ENCODE measurements at places on chromosomes 7 and 10.

GRCh38 chr7:11127114-11127785 lies 153.6 kb downstream of the PHF14 start:
- DNase-seq: no peak

- DNase-seq: no peak
These were observed 3.7 kb upstream of the HNRNPH3 start for GRCh38 chr10:68327889-68328786.

GRCh38 chr10:49745756-49746155 lies 16.4 kb downstream of the OGDHL start:
- DNase-seq: no peak

GRCh38 chr10:72334825-72335393 lies 19.8 kb downstream of the DNAJB12 start:
- peak; percentile 86 for DNase-seq

GRCh38 chr7:89943525-89944050 lies 210.7 kb upstream of the STEAP1 start:
- DNase-seq: no peak

DNA sequence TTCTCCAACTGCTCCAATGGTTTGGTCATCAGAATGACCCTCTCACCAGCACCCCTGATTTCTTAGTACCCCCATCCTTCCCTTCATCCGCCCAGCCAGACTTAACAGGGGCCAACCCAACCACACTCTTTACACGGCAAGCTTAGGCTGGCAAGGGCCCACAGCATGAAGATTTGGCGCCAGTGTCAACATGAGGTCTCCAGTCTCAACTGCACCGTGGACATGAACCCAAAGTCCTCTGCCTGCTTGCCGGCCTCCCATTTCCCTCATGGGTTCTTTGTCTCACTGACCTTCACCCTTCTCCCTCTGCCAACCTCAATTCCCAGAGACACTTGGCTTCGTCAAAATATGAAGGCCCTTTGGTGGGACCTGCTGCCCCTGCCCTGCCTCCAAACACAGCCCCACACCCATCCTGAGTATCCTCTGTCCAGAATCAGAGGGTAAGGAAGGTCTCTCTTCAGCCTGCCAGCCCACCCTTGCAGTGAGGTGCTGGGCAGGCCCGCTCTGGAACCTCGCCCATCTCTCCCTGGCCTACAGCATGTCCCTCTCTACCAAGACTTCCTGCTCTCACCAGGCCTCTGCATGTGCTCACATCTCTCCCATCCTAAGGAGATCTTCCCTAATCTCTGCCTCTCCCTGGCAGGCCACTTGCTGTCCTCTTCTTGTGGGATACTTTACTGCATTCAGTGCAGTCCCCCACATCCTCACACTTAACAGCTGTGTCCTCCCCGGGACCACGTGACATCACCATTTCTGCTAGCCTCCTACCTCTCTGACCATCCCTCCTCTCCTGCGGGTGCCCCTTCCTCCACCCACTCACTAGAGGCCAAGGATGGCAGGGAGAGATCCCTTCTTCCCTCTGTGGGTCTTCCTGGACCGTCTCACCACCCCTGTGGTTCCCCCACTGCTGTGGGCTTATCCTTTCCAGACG lies 91.7 kb upstream of the ZMIZ1 start:
- DNase-seq: no peak

DNA sequence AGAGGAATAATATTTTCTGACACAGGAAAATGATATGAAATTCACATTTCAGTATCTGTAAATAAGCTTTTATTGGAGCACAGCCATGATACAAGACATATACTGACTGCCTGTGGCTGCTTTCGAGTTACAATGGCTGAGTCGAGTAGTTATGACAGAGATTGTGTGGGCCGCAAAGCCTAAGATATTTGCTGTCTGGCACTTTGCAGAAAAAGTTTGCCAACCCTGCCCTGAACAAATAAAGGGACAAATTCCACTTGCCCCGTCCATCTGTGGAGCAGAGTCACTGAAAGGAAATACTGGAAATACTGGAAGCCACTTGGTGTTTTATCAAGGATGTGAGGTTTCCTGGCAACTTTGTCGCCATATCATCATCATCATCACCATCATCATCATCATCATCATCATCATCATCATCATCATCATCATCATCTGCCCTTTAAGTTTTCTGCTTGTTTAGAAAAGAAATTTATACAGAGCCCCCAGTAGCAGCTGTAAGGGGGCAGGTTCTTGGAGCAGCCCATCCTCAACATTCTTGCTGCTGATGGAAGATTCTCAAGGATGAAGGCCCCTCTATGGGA lies 85.8 kb downstream of the TCF7L2 start:
- DNase-seq: no peak

DNA sequence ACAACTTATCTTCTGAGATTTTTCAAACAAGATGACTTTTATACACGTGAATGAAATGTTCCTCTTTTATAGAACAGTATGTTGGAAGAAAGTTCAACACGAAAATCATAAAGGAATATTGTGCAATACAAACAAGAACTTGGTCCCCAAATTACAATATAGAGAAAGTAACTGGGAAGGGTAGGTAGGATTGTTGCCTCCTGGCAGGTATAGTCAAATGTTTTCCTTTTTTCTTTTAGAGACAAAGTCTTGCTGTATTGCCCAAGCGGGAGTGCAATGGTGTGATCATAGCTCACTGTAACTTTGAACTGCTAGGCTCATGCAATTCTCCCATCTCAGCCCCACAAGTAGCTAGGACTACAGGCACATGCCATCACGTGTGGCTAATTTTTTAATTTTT lies 582.6 kb downstream of the PARD3 start:
- DNase-seq: no peak

- no peak for DNase-seq
These were observed 2.7 kb upstream of the ITGB8 start for GRCh38 chr7:20328027-20328426.

DNA sequence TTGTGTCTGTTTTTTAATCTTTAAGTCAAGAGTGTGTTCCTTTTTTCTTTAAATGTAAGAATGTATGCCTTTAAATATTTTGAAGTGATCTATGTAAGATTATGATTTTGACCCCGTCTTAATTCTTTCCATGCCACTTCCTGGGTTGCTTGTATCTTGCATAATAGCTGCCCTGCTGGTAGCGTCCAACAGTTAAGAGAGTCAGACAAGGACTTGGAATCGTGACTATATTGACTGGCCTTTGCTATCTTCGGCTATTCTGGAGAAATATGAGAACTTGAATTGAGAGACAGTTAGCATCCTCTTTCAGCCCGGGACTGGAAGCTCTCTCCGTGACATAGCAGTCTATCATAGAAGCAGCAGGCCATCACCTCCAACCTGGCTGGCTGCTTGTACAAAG lies 13.0 kb downstream of the NRP1 start:
- no peak for DNase-seq

DNA sequence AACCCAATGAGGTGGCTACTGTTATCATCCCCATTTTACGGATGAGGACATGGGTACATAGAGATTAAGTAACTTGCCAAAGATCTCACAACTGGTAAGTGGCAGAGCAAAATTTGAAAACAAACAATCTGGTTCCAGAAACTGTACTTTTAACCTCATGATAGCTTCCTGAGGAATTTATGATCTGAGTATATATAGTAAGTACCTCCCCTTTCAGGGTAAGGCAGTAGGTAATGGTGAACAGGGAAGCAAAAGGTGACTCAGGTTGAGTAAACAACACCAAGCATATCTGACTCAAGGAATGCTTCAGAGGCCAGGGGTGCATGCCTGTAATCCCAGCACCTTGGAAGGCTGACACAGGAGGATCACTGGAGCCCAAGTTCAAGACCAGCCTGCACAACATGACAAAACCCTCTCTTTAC lies 21.1 kb downstream of the KLLN start:
- DNase-seq: no peak

DNA sequence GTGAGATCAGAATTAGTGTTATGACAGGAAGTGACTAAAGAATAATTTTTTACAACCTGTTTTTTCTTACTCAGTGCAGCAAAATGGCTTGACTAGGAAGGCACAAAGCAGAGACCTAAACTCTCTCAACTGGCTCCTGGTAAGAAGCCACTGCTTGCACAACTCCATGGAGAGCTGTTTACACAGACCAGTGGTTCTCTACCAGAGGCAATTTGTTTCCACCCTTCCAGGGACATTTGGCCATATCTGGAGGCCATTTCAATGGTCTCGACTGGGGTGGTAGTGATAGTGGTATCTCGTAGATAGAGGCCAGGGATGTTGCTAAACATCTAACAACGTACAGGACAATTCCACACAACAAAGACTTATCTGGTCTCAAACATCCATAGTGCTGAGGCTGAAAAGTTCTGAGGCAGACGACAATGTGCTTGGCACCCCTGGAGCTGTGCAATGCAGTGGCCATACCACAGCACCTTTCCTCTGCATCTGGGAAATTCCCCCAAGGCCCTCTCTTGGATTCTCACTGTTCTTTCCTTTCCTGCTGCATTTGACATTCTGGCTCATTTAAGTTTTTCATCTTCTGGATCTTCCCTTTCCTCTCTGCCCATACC lies 105.4 kb upstream of the LAMB4 start:
- no peak for DNase-seq

DNA sequence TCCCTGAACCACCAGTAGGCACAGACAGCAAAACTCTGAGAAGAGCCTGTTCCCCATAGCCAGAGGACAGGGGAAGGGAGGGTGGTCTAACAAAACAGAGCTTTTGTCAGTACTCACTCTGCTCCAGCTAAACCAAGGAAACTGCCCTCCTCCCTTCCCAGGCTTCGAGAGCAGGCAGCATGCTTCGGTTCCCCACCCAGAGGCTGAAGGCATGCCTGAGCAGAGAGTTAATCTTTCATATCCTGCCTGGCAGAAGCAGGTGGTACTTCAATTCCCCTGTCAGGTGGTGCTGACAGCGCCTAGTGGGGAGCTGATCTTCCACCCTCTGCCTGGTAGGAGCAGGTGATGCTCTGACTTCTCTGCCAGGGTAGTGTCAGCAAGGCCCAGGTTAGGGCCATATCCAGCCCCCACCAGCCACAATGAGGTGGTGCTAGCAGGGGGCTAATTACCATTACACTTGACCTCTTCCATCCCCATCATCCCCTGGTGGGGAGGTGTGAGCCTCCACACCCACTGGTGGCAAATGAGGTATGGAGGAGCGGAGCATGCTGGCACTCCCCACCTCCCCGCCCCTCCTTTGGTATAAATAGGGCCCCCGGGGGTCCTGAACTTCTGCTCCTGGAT lies 35.1 kb downstream of the SDK1 start:
- no peak for DNase-seq

DNA sequence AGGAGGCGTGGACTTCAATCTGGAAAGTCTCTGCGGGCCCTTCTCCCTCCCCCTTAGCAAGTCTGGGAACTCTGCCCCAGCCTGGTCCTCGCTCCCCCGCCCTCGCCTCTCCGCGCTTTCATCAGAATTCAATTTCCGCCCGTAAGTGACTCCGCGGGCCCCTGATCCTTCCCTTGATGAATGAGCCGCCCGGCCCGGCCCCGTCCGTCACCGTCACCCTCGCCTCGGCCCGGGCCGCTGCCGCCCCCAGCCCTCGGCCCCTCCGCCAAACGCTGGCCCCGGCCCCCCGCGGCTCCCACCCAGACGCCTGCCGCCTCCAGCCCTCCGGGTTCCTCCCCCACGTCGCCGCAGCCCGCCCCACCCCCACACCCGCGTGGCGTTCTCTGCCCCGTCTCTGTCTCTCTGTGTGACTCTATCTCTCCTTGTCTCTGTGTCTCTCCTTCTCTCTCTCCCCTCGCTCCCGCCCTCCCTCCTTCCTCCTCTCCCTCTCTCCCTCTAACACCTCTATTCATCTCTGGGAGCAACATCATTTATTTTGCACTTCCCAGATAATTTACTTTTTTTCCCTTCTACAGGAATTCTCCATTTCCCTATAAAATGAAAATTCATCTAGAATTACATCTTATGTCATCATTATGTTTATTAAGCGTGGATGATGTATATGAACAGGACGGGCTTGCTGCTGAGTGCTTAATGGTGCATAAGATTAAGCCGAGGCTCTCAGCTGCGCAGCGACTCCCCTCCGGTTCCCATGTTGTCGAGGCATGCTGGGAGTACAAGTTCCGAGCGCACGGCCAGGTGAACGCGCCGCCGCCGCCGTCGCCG lies 91.2 kb upstream of the PAX2 start:
- DNase-seq: no peak

GRCh38 chr7:21542891-21543527 lies at the start of gene DNAH11:
Gene DNAH11 (plus strand): TSS chr7:21543039. CDS start chr7:21543246, 207 bp downstream.
- DNase-seq: no peak

DNA sequence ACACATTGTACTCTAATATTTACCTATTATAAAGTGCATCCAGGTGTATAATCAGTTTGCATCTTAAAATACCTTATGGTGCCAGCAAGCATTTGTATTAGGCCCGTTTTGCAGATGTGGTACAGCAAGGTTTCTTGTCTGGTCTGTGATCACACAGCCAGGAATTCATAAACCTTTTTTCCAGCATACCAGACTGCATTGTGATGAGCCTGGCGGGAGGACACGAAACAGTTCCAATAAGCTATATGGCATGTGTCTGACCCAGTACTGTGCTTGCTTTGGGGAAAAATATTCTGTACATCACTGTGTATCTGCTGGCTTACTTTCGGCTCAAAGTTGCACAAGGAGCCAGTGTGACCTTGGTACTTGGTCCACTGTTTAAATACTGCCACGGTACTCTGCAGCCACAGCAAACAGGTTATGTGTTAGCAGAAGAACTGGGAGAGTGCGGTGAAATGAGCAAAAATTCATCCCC lies 36.3 kb downstream of the CHN2 start:
- no peak for DNase-seq

GRCh38 chr10:113108948-113109347 lies 158.9 kb downstream of the TCF7L2 start:
- DNase-seq: no peak

GRCh38 chr7:3039787-3040186 lies 3.9 kb downstream of the CARD11 start:
- DNase-seq: no peak

- no peak for DNase-seq
These were observed 21.6 kb upstream of the FAM20C start for GRCh38 chr7:170551-171363.

- no peak for DNase-seq
These were observed 5.8 kb downstream of the ACSL5 start for GRCh38 chr10:112379635-112380296.

GRCh38 chr10:129836253-129836652 lies 127.8 kb downstream of the EBF3 start:
- DNase-seq: no peak

DNA sequence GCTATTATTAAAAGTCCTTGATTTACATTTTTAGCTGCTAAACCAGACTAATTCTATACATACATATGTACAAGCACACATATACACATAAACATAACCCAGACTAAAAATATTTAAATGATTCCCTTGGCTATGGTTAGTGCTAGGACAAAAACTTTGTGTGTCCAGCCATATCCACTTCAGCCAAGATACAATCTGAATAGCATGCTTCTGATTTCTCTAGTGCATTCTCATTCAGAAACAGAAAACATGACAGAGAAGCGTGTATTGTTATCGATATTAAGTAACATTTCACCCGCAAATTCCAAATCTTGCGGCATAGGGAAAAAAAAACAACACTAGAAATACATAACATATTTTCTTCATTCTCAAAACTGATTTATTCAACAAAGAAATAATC lies 569.3 kb downstream of the KCNMA1 start:
- DNase-seq: no peak

DNA sequence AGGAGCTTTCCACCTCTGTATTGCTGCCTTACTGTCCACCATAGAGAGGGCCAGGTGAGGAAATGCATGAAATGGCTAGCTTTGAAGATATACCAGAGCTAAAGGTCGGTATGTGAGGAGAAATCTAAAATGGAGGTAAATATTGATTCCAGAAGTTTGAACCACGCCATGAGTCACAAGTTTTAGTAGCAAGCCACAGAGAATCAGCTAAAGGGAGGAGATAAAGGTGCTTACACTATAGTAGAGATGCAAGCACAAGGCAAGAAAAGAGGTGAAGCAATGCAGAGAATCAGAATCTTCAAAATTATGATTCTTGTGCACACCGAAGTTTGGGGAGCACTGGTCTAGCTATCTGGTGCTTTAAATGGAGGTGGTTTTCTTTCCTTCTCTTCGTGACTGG lies 3.0 kb upstream of the GSAP start:
- no peak for DNase-seq

Data from activated gamma-delta T cell (primary cell).